ENCODE measurements at places on chromosomes 3 and 15.

- no peak for DNase-seq
Observed at GRCh38 chr3:105915524-105915923, 46.7 kb upstream of the CBLB start.

GRCh38 chr15:27070841-27071240, 99.9 kb downstream of the GABRG3 start:
- no peak for DNase-seq

DNA sequence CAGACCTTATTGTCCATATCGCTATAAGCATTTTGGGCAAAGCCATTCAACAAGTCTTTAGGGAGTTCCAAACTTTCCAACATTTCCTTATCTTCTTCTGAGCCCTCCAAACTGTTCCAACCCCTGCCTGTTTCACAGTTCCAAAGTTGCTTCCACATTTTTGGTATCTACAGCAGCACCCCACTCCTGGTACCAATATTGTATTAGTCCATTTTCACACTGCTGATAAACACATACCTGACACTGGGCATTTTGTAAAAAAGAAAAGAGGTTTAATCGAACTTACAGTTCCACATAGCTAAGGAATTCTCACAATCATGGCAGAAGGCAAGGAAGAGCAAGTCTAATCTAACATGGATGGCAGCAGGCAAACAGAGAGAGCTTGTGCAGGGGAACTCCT, 834.1 kb upstream of the GBE1 start:
- no peak for DNase-seq

DNA sequence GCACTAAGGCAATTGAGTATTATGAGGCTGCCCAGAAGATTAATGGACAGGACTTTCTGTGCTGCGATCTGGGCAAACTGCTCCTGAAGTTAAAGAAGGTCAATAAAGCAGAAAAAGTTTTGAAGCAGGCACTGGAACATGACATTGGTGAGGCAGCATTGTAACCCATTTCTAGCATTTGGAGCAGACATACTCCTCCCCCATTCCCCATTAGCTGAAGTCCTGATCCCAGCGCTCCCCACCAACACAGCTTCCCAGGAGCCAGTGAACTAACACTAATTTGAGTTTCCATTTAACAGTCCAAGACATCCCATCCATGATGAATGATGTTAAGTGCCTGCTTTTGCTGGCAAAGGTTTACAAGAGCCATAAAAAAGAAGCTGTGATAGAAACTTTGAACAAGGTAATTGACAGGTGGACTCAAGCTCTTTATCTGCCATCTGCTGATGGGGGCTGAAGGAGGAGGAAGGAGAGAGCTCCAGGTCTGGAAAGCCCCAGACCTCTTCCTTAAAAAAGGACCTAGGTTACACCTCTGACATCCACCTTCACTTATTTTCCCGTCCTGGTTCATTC, 22.6 kb downstream of the CSRNP1 start:
- no peak for DNase-seq

DNA sequence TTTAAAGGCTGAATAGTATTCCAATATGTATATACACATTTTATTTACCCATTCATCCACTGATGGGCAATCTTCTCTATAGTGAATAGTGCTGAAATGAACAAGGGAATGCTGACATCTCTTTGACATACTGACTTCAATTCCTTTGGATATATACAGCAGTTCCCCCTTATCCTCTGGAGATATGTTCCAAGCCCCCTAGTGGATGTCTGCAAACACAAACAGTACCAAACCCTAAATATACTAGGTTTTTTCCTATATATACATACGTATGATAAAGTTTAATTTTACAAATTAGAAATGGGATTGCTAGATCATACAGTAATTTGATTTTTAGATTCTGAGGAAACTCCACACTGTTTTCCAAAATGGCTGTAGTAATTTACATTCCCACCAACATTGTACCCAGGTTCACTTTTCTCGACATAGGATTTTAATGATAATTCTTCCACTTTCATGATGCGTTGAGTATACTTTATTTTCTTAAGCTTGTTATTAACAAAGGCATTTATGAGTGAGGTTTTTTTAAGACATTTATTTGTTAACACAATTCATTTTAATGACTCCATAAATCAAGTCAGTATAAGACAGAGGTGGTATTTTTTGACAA, 38.2 kb downstream of the VPS13C start:
- peak; percentile 1 for DNase-seq

- DNase-seq = no peak
Observed at GRCh38 chr3:10665592-10665991, 150.4 kb upstream of the SLC6A11 start.

GRCh38 chr3:163368168-163368567, 1710.1 kb downstream of the SI start:
- DNase-seq = peak; percentile 50

GRCh38 chr3:120196812-120197211, 88.2 kb downstream of the GPR156 start:
- no peak for DNase-seq

DNA sequence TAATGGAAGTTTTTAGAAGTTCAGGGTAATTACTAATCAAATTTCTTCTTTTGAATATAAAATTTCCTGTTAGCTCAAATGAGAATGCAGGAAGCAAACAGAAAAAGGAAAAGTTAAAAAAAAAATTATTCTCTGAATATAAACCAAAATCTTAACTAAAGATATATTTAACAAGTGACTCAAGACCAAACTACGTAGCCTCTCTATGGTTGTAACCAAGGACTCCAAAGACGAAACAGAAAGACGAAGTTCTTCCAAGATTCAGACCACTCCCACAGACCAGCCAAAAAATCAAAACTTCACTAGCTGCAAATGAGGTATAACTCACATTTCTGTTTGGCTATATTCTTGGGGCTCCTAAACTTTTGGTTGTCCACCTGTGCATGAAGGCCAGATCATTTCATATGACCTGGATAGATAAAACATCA, 846.5 kb upstream of the ALCAM start:
- no peak for DNase-seq

DNA sequence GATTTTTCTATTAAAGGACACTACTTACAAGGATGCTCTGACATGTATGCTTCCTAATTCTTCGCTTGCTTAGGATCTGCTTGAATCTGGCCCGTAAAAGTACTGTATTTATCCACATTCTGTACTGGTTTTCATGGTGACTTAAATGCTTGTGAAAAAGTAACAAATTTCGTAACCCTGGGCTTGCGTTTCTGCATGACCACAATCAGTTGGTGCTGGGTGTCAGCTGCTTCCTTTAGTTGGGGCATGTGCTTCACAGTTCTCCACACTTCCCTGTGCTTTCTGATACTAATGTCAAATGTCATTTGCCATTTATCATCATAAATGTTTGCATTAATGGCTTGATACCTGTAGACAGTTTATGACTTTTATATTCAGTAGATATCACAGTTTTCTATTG, 218.4 kb upstream of the MLF1 start:
- DNase-seq = no peak

DNA sequence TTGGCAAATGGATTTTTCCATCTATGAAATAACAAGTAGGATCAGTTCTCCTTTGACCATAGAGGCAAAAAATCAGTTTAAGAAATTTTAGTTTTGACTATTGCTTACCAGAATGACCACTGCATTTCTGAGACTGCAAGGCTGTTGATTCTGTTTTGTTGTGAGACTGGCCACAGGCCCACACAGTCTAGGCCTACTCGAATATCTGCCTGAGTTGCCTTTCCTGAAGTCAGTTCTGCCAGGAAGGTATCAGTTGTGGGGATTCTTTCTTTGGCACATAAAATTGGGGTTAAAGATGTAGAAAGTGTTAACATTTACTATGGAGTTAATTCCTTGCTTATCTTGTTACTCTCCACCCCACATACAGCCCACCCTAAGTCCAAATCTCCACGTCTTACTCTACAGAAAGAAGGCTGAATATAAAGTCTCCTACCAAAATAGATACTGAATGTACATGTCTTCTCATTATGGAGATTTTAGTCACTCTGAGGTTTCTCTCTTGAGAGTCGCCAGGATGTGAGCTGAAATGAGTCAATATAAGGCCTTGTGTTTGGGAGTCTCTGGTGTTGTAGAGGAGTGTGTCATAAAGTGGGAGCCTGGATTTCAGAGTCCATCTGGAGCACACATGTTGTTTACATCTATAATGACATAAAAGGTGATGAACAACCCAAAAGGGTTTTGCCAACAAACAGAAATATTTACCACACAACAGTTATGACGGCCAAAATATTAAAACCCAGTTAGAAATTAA, 45.0 kb upstream of the WWTR1 start:
- peak; percentile 95 for DNase-seq

GRCh38 chr15:89030311-89030710, 57.9 kb upstream of the ABHD2 start:
- no peak for DNase-seq

GRCh38 chr3:61674596-61674995, 113.2 kb downstream of the PTPRG start:
- DNase-seq = no peak

- DNase-seq = peak; percentile 92
Observed at GRCh38 chr3:69411346-69411745, 25.5 kb upstream of the FRMD4B start.

DNA sequence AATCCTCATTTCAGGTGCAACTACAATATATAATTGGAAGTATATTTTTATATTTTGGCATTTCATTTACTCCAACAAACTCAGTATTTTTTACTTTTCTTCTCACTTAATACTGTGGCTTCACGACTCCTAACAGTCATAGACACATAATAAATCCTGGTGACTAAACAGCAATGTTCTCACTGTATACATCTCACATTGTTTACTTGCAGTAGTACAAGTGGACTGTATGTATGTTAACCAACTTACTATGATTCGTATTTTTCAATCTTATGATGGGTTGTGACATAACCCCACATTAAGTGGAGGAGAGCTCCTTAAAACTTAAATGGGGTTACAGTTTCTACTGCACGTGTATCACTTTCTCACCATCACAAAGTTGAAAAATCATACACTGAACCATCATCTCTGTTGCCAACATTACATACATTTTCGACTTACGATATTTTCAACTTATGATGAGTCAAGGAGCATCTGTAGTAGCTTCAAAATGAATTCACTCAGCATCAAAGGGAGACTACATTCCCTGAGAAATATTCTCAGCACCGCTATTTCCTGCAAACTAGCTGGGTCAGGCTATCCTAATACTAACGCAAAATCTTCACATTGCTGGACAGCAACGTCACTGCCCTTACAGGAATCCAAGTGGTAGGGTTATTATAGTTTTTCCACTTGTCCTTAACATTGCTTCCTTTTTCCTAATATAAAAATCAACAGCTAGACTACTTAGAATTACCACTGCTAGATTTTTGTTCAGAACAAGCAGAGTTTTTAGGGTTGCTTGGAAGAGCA, 7.3 kb downstream of the ADAM10 start:
- peak; percentile 86 for DNase-seq

- DNase-seq = peak; percentile 65
Observed at GRCh38 chr3:156643729-156644389, 30.5 kb upstream of the TIPARP start.

DNA sequence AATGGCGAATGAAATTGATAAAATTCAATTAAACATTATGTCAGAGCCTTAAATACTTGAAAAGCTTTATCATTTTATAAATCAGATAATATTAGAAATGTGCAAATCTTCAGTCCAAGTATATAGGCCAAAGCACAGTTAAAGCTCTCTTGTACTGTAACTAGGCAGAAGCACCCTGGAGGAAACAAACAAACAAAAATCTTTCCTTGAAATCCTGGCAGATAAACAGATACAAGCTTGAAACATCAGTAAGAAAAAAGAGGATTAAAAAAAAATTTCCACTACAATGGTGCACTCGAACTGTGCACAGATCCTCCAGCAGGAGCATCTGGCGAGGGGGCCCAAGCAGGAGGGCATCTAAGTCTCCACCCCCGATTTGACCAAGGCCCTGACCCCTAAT, 166.6 kb downstream of the PLD1 start:
- DNase-seq = no peak

DNA sequence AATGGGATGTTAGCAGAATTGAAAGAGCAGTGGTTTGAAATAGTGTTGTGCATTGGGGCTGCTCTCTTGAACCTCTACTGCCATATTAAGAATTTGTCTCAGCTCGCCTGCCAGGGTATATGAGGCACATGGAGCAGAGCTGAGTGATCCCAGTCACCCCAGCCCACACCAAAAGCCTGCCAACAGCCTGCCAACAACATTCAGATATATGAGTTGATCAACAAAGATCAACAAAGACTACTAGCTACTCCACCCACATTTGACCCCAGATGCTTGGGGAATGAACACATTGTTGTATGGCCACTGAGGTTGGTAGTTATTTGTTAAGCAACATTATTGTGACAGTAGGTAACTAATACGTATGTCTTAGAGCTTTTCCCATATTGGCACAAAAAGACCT, 570.9 kb upstream of the IL12A start:
- no peak for DNase-seq

GRCh38 chr3:53255423-53255774, 423 bp downstream of the TKT start:
- DNase-seq = peak; percentile 12

- DNase-seq = no peak
Observed at GRCh38 chr15:91228890-91229289, 128.8 kb downstream of the SV2B start.

- DNase-seq = peak; percentile 97
Observed at GRCh38 chr3:189937302-189938127, 183.2 kb downstream of the P3H2 start.

DNA sequence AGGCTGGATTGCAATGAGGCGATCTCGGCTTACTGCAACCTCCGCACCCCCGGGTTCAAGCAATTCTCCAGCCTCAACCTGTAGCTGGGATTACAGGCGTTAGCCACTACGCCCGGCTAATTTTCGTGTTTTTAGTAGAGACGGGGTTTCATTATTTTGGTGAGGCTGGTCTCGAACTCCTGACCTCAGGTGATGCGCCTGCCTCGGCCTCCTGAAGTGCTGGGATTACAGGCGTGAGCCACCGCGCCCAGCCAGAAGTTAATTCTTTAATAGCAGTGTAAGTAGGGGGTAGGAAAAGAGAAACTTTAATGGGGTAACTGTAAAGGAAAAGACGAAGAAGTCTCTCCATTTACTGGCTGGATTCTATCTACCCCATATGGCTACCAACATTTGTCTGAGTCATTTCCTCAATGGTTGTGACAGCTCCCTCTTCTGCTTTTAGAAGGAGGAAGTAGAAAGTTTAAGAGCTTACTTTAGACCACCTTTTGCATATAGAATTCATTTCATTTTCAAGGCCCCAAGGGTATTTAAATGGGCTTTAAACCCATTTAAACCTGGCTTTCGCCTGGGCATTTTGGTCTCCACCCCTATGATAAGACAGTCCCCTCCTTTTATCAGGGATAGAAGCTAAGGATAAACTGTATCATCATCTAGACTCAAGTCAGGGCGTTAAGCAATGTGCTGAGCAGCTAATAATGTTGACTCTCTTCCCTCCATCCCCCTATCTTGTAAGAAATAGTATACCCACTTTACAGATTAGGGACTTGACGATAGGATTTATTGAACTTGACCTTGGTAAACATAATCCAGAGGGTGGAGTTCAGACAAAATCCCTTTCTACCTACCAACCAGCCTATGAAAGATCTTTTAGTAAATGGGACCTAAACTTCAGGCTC, 1.1 kb upstream of the CDV3 start:
- peak; percentile 62 for DNase-seq

- no peak for DNase-seq
Observed at GRCh38 chr15:64690578-64691296, 84.7 kb downstream of the RBPMS2 start.
